ENCODE measurements at places on chromosomes 13 and 19. TPM values are rescaled to one million over a fixed set of nuclear protein-coding genes. Genes with fewer than 3 reads are reported as not detected.

The ARHGEF1 gene
- 50.7 TPM for polyA plus RNA-seq

The GIPR gene
- polyA plus RNA-seq: 0.43 TPM

The SLC8A2 gene
- polyA plus RNA-seq: 0.22 TPM

The ADPRHL1 gene
- polyA plus RNA-seq: 4.4 TPM

The USHBP1 gene
- polyA plus RNA-seq: 7.1 TPM

The ZNRF4 gene
- polyA plus RNA-seq: not detected

The VSTM1 gene
- not detected for polyA plus RNA-seq

DNA sequence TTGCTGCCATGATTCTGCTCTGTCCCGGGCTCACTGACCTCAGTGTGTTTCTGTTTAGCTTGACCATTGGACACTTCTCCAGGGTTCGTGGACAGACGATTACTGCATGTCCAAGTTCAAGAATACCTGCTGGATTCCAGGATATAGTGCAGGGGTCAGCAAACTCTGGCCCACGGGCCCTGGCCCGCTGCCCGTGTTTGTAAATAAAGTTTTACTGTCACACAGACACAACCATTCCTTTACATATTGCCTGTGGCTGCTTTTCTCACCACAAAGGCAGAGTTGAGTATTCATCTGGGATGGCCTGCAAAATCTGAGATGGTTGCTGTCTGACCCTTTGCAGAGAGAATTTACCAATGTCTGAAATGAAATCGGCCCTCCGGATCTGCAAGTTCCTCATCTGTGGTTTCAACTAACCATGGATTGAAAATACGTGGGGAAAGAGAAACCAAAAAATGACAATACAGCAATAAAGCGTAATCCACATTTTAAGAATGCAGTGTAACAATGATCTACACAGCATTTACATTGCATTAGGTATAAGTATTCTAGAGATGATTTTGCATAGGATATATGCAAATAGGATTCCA lies 25.9 kb upstream of the F2RL3 start:
- DNase-seq: no peak

GRCh38 chr19:52936151-52936953 lies 13.1 kb upstream of the ZNF888 start:
- DNase-seq: no peak

GRCh38 chr19:30704771-30705330 lies 332.7 kb downstream of the ZNF536 start:
- DNase-seq: no peak

GRCh38 chr19:5081443-5082161 lies 112.7 kb downstream of the KDM4B start:
- DNase-seq: no peak

GRCh38 chr19:6864325-6864940 lies 22.9 kb upstream of the ADGRE1 start:
- no peak for DNase-seq

DNA sequence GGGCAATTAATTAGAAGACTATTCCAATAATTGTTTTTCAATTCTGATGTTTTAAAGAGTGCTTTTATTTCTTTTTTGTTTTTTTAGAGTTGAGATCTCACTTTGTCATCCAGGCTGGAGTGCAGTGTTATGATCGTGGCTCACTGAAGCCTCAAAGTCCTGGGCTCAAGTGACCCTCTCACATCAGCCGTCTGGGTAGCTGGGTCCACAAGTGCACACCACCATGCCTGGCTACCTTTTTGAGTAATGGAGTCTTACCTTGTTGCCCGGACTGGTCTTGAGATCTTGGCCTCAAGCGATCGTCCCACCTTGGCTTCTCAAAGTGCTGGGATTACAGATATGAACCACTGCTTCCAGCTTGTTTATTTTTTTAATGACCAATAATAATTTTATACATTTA lies 207.8 kb downstream of the NDFIP2 start:
- no peak for DNase-seq
